Central memory CD4-positive, alpha-beta T cell (primary cell): ENCODE measurements at places on chromosomes 12 and 14.

- no peak for DNase-seq
These were observed 75.6 kb downstream of the GALNT4 start for GRCh38 chr12:89448951-89449371.

- no peak for DNase-seq
These were observed 459.0 kb upstream of the ATP2B1 start for GRCh38 chr12:90167518-90168208.

DNA sequence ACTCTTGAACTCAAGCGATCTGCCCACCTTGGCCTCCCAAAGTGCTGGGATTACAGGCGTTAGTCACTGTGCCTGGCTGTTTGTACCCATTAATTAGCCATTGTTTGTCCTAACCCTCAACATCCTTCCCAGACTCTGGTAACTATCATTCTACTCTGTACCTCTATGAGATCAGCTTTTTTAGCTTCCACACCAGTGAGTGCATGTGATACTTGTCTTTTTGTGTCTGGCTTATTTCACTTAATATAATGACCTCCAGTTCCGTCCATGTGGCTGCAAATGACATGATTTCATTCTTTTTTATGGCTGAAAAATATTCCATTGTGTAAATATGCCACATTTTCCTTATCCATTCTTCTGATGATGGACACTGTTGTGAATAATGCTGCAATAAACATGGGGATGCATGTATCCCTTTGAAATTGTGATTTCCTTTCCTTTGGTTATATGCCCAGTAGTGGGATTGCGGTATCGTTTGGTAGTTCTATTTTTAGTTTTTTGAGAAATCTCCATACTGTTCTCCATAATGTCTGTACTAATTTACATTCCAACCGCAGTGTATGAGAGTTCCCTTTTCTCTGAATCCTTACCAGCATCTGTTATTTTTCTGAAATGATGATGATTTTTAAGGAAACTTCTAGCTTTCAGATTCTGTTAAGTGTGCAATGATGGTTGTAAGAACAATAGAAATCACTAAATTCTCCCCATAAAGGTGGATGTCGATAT, 6.7 kb upstream of the PPP4R3A start:
- DNase-seq = no peak

DNA sequence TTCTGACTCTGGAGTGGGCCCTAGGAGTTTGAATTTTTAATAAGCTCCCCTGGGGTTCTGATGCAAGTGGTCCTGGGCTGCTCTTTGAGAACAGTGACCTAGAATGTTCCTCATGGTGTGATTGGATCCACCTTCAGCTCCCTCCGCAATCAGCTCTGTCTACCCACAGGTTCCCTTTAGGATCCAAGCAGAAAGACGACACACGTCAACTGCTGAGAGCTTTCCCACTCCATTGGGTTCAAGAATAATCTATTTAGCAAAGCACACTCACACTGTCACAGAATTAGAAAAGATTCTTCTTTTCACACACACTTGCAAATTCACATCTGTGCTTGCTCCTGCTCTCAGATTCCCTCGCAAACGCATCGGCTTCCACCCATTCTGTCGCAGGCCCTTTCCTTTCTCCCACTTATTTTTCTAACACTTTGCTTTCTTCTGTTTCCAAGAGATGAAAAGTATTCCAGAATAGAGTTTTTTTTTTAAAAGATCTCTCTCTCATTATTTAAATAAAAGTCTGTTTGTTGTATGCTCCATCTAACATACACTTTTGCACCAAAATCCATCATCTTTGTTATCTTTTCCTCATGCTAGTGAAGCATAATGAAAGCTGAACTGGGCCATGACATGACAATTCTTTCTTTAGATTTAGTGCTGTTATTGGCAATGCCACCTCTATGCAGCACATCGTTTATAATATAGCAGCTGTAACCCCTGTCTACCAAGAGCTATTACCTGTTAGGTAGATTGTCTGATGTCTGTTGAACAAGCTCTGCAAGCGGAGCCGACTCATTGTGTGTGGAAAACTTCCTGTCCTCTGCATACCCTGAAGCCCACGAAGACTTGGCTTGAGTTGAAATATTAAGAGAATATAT, 73.1 kb downstream of the CACNA1C start:
- DNase-seq = no peak

- peak; percentile 55 for DNase-seq
These were observed at the start of gene PIANP for GRCh38 chr12:6700646-6701051. PIANP (minus strand) TSS chr12:6700815; CDS start chr12:6698061, 2,754 bp downstream.
